HepG2 (cell line): ENCODE measurements at places on chromosomes 11 and 22. TPM values are rescaled to one million over a fixed set of nuclear protein-coding genes. Genes with fewer than 3 reads are reported as not detected.

Gene OR51B5
- polyA plus RNA-seq = 0.16 TPM in 2 replicates

Gene OR4D5
- polyA plus RNA-seq = not detected in 2 replicates

Gene HSPA8
- 861 and 936 TPM in 2 replicates for polyA plus RNA-seq

Gene IRAG1
- polyA plus RNA-seq = 0.20 and 0.29 TPM in 2 replicates

Gene MLC1
- not detected in 2 replicates for polyA plus RNA-seq

Gene MMP11
- polyA plus RNA-seq = 28.6 and 88.6 TPM in 2 replicates

Gene PTPRCAP
- 0.56 and 0.70 TPM in 2 replicates for polyA plus RNA-seq

GRCh38 chr22:22796724-22797123 is 90.9 kb upstream of the IGLL5 start:
- DNase-seq = no peak

- DNase-seq = no peak
Observed at GRCh38 chr11:122354025-122354697, 238.1 kb upstream of the BLID start.

- peak; percentile 50 for DNase-seq
Observed at GRCh38 chr11:77619576-77620198, 17.9 kb downstream of the CLNS1A start.

- no peak for DNase-seq
Observed at GRCh38 chr22:17199003-17199731, 20.1 kb downstream of the ADA2 start.

DNA sequence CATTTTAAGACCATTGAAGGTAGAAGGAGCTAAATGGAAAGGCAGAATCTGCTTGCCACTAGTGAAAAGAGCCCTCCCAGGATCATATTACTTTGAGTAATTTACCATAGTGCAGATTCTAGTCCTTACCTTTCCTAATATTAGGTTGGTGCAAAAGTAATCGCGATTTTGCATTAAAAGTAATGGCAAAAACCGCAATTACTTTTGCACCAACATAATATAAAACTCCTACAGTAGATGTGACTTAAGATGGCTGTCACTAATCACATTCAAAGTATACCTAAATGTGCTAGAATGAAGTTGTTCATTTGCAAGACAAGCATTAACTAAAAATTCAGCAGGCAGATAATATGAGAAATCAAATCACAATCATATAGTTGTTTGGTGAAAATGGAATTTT is 38.1 kb upstream of the ARL14EP start:
- no peak for DNase-seq

GRCh38 chr11:21372672-21373071 is 703.3 kb downstream of the NELL1 start:
- DNase-seq = no peak

GRCh38 chr22:30196141-30196879 is 50.2 kb downstream of the LIF start:
- peak; percentile 84 for DNase-seq

GRCh38 chr22:41842996-41843970 is 10.4 kb downstream of the SREBF2 start:
- DNase-seq = peak; percentile 61

- no peak for DNase-seq
Observed at GRCh38 chr11:46001448-46001914, 79.0 kb downstream of the LARGE2 start.

GRCh38 chr11:17607591-17608570 is 60.8 kb downstream of the OTOG start:
- DNase-seq = no peak

- no peak for DNase-seq
Observed at GRCh38 chr11:7449211-7449840, 36.0 kb upstream of the OLFML1 start.

DNA sequence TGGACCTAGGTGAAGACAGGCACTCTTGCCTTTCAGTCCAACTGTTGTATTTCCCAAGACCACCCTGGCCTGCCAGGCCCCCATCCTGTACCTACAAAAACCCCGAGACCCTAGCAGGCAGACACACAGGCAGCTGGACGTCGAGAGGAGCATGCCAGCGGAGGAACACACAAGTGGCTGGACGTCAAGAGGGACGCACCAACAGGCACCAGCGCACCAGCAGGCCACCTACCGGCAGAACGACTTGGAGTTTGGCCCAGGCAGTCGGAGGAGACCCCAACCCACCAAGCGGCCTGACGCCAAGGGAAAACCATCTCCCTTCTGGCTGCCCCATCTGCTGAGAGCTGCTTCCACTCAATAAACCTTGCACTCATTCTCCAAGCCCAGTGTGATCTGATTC is 1883.4 kb upstream of the RAG2 start:
- no peak for DNase-seq
